Activated CD4-positive, alpha-beta T cell treated with anti-CD3 and anti-CD28 coated beads for 1 hour (primary cell): ENCODE measurements at places on chromosomes 16 and 17.

- no peak for DNase-seq
Measured at GRCh38 chr16:77888871-77889270, 100.5 kb downstream of the VAT1L start.

DNA sequence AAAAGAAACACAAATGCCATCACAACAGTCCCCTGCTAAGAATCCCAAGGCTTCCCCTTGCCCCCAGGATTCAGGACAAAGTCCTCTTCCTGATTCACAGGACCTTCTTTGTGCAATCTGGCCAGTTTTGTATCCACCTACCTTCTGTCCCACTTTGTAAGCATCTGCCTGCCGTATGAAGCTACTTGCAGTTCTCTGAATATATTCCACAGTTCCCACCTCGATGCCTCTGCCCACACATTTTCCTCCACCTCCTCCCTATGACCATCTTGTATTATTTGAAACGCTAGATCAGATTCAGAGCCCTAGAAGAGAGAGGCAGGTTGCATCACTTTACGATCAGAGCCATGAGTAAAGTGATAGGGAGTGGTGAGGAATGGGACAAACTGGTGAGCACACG lies 159.2 kb upstream of the XYLT1 start:
- no peak for DNase-seq

DNA sequence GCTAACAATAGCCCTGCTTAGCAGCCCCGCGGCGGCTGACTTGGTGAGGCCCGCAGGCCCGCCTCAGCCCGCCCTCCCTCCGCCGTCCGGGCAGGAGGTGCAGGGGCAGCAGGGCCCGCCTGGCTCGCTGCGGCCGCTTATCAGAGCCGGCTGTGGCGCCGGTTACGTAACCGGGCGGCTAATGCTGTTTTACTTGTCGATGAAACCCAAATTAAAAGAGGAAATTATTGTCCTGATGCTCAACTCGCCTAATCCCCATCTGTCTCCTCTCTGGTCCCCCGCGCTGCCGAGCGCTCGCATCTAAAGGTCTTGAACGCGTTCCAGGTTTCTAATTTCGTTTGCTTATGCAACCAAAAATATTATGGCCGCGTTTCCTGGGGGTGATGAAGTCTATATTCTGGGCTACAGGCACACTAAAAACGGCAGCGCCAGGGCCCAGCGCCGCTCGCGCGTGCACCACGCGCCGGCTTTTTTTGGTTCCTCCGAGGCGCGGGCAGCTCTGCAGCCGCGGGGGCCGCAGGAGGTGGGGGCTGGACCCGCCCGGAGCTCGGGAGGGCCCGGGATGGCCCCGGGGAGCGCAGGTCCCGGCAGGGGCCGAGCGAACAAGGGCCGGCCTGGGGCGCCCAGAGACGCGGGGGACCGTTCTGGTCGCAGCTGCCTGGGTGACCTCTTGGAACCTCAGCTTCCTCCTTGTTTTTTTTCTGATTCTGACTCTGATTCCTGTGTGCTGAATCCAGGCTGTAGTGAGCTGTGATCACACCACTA lies 65.2 kb upstream of the TOB1 start:
- DNase-seq: no peak

GRCh38 chr17:48610282-48611211 lies at the start of gene HOXB7:
HOXB7 (minus strand) TSS chr17:48611017; CDS start chr17:48610918, 99 bp downstream.
- no peak for DNase-seq

DNA sequence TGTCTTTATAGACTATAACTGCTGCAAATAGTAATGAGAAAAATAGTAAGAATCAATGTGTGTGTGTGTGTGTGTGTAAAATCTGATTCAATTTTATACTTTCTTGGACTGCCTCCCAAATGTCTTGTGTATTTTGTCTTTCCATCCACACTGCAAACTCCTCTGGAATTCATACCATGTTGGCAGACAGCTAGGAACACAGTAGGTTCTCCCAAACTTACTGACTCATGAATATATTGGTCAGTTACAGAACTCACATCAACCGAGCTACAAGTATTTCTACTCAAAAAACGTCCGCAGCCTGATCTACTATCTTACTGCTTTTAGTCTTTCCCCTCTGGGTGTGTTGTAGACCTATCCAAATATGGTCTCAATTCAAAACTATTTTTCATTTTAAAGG lies 542.7 kb upstream of the PSMD7 start:
- no peak for DNase-seq

GRCh38 chr16:15055141-15056053 lies 477 bp downstream of the NTAN1 start:
- no peak for DNase-seq

DNA sequence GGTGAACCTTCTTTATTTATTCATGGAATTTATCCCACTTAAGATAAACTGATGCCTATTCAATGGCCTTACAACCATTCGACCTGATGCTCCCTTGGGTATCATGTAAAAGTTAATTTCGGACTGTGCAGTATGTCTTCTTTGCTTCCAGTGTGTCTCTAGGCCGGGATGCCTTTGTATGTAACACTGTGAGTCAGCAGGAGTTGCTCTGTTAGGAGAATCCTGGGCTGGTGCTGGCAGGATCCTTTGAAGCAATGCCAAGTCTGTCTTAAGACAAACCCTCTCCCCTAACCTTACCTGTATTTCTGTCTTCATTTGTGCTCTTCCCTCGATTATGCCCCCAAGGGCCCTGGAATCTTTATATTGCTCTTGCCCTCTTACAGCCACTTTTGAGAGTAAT lies 37.9 kb upstream of the ABCA8 start:
- no peak for DNase-seq

DNA sequence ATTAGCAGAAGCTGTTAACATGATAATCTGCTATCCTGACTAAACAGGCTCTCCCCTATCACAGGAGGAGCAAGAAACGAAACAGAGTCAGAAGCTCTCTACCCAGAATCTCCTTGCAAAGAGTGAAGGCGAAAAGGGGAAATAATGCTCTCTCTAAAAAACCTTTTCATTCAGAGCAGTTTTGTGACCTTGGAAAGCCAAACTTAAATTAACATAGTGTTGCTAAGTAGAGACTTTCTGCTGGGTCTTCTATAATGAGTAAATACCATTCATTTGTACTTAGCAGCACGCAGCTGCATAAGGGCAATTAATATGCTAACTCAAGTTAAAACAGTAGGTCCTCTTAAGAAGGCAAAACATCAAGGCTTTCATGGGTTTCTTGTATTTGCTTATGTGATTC lies 101.7 kb upstream of the GPR139 start:
- no peak for DNase-seq

DNA sequence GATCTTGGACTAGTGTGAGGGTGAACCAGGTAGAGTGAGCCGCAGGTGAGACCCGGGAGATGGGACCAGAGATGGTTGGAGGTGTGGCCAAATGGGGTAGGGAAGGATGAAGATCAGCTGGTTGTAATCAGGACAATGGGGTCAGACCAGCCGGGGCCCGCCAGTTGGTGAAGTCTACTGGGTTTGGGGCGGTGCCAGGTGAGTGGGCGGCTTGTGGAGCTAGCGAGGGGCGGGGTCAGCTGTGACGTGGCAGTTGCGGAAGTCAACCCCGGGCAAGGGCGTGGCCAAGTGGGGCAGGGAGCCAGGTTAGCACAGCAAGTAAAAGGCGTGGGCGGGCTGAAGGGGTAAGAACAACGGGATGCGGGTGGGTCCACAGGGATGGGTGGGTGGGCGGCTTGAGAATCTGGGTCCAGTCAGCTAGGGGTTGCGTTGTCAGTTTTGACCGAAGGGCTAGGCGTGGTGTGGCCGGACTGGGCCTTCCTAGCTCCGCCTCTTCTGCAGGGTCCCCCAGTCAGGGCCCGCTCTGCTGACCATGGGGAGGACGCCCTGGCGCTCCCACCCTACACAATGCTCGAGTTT lies 25.5 kb upstream of the ALKBH5 start:
- DNase-seq: peak; percentile 91

GRCh38 chr17:82807562-82807961 lies 32.3 kb downstream of the ZNF750 start:
- no peak for DNase-seq

- DNase-seq: no peak
Measured at GRCh38 chr17:66715745-66716156, 119.2 kb upstream of the CACNG5 start.

- no peak for DNase-seq
Measured at GRCh38 chr17:29837531-29837930, 92.5 kb downstream of the SSH2 start.

GRCh38 chr16:67305216-67306071 lies 21.1 kb downstream of the KCTD19 start:
- DNase-seq: no peak

DNA sequence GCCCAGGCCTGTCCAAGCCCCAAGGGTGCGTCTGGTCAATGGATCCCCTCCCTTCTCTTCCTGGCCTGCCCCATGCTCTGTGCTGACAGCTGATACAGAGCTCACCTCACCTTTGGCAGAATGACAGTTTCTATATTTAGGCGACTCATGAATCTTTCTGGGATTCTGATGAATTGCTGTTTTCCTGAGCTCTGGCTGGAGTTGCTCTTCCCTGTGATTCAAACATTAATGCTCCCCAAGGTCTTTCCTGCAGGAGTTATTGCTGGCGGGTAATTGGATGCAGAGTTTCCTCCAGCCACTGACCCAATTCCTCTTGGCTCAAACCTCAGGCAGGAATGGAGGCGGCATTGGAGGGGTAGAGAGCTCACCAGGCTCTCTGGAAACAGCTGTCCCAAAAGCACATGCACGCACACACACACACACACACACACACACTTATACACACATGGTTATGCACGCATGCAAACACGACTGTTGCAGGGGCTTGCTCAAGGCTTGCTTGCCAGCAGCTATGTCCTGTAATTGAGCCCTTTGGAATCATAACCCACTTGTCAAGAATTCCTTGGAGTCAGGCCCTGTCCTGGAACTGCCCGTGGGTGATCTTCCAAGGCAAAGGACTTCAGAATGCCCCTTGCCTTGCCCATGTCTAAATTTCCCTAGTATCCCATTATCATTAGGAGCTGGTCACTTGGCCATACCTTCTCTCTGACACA lies 128.8 kb downstream of the ASIC2 start:
- DNase-seq: no peak
